Bronchial epithelial cell (primary cell): ENCODE measurements at places on chromosomes 7 and 10. TPM values are rescaled to one million over a fixed set of nuclear protein-coding genes. Genes with fewer than 3 reads are reported as not detected.

Gene LRIT1
- total RNA-seq, result not detected in 2 replicates

DNA sequence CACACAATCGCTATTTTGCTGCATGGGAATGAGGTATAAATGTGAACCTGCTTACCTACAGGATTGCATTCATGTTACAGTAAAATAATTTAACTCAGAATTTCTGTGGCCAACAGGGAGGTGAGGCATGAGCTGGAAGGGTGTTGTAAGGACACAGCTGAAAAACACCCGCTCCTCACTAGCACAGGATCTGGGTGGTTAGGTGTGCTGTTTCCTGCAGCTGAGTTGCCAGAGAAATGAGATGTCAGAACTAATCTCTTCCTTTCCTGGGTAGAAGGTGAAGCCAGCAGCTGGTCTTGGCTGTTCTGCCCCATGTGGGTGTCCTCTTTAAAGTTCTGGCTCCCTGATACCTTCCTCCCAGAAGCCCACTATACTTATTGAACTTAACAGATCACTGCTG is 39.0 kb upstream of the ZNF438 start:
- no peak for DNase-seq

Gene AKR1D1
- under 0.01 TPM in 1 of 2 replicates, not detected in the other for total RNA-seq

DNA sequence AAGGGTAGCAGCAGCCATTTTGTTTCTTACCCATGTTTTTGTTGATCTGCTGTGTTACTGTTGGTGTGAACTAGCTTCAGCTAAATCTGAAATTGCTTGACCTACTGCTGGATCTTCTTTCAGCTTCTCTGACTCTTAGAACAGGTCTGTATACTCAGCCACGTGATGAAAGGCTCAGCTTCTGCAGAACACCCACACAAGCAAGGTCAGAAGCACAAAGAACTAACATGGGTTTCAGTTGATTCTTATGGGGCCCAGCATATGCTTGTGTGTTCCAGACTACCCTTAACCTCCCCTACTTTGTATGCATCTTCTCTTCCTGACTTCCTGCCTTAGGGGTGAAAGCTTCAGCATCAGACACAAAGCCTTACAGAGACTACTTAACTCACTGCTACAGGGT is 186.8 kb downstream of the HGF start:
- no peak for DNase-seq

DNA sequence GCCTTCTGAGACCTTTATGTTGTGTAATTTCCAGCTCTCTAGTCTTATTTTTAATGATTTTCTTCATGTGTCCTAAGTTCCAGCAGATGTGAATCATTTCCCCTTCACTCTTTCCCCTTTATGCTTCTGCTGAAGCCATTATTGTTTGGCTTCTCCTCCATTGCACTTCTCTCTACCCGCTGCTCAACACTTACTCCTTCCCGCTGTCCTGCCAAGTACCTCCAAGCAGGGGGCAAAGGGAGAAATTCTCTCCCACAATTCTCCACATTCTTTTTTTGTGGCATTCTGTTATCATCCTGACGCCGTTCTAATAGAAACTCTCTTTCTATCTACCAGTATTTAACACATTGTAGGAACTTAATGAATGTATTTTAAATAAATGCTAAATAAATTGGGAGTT is 388.9 kb upstream of the TPK1 start:
- DNase-seq, result no peak

DNA sequence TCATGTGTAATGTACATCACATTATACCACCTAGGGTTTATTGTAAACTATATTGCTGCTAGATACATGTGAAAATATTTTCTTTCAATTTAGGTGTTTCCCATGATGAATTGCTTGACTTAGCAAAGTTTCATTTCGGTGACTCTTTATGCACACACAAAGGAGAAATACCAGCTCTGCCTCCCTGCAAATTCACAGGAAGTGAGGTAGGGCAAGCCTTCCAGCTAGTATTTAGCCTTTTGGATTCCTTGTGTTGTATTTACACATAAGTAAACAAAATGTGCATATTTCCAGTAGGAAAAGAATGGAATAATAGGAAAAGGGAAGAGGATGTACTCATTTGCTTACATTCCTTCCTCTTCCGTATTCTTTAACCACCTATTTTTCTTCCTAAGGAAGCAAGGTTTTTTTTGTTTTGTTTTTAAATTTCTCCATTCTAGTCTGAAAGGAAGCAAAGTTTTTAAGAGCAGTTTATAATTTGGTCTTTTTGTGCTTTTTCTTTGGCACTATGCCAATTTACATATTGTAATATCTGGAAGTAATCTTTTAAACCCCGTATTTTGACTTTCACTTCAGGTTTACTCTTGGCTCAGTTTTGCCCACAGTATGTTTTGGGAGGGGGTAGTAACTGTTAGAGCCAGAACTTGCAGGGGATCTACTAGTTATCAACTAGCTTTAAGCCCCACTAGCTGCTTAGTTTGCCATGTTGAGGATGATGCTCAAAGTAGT is 10.4 kb downstream of the PMPCB start:
- DNase-seq, result peak; percentile 18

GRCh38 chr10:11177381-11177780 is 159.7 kb downstream of the CELF2 start:
- no peak for DNase-seq

Gene ZNF467
- 0.26 and 3.5 TPM in 2 replicates for total RNA-seq

Gene PHYH
- 5.3 and 10.9 TPM in 2 replicates for total RNA-seq
